ENCODE measurements at places on chromosomes 13 and 19.

GRCh38 chr19:19997656-19998268, 41.5 kb downstream of the ZNF682 start:
- no peak for DNase-seq

GRCh38 chr13:23175920-23176319, 4.9 kb upstream of the SGCG start:
- no peak for DNase-seq

DNA sequence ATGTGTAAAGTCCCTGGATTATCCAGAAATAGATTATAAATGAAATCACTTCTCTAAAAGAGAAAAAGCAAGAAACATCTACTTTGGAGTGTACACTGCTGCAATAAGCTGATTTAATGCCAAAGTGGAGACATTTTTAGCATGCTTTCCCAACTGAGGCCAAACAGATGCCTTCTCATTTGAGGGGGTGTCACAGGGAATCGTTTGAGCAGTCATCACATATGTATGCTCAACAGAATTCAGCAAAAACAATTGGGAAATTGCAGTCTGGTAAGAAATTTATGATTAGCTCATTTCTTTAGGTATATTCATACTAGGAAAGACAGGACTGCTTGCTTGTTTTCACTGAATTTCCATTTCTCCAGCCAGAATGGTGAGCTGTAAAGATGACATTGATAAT, 27.3 kb upstream of the TPP2 start:
- no peak for DNase-seq

DNA sequence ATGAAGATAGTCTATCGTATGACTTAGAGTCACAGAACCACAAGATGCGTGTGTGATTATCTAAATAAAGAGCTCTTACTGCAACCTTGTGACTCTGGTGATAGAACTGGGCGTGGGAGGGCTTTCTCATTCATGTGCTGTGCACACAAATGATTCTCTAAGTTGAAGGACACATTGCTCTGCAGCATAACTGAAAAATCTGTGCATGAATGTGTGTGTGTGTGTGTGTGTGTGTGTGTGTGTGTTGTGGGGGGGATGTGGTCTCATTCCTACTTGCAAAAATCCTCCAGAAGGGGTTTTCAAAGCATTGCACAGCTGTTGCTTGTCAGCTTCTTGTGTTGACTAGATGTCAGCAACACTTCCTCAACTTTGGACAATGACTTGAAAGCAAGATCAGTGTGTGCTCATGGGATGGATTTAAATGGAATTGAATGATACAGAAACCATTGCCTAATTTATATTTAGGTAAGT, 22.4 kb downstream of the LRCH1 start:
- DNase-seq: no peak

GRCh38 chr13:73984201-73984600, 150.0 kb downstream of the KLF12 start:
- no peak for DNase-seq

DNA sequence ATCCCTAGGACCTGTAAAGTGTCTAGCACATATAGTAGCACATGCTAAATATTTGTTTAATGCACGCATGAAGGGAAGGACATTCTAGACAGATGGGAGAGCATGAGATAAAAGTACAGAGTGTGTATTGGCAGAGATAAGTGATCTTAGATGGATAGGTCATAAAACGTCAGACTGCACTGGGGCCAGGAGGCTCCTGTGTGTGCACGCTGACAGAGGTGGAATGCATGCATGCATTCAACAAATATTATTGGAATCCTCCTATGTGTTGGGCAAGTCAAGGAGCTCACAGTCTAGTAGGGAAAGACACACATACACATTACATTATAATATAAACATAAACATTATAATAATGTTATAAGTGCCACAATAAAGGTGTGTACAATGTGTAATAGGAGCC, 73.3 kb downstream of the FGF9 start:
- DNase-seq: no peak

DNA sequence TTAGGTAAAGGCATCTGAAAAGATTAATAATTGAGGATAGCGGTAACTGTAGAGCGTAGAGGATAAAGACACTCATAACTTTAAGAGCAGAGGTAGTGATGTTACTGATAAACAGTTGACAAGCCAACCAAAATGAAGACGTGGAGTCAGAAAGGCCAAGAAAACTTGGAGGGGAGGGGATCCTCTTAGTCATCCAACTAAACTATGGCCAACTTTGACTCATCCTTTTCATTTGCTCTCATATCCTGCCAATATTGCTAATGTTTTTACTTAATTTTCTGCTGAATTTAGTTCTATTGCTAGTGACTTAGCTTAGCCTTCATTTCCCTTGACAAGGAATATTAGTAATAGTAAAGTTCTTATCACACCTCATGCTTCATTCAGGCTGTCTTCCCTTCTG, 13.4 kb downstream of the ITGBL1 start:
- no peak for DNase-seq

DNA sequence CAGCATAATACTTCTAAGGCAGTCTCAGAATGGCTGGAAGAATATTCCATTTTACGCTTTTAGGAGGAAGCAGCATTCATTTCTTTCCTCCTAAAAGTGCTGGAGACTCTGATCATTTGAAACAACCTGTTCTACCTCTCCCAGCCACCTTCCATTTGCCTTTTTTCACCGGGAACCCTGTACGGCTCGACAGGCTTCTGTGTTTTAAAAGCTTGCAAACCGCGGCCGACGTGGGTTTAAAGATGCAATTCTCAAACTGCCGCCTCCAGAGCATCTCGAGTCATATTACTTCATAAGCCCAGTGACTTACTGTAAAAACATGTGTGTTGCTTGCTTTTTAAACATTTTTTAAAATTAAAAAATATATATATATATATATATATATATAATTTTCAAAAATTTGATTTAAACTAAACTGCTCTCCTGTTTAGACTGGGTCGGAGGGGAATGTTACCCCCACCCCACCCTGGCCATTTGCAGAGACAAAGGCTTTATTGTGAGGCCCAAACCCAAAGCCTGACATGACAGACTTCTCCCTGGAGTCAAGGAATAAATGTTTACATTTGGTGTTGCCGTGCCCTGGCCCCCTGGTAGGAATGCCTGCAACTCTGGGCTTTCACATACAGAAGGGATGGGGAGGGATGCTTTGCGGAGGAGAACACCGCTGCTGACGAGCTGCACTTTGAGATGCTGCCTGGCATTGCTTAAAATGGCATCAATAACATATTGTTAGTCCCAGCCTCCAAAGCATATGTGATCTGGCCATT, 30.4 kb downstream of the ZNF536 start:
- DNase-seq: no peak

GRCh38 chr19:56177564-56178243, 1.9 kb downstream of the GALP start:
- no peak for DNase-seq

- no peak for DNase-seq
Observed at GRCh38 chr13:41827507-41828213, 133.2 kb downstream of the VWA8 start.

- DNase-seq: no peak
Observed at GRCh38 chr19:43489310-43489709, 15.2 kb downstream of the PHLDB3 start.

- no peak for DNase-seq
Observed at GRCh38 chr19:17255150-17255621, 9.4 kb downstream of the USHBP1 start.

DNA sequence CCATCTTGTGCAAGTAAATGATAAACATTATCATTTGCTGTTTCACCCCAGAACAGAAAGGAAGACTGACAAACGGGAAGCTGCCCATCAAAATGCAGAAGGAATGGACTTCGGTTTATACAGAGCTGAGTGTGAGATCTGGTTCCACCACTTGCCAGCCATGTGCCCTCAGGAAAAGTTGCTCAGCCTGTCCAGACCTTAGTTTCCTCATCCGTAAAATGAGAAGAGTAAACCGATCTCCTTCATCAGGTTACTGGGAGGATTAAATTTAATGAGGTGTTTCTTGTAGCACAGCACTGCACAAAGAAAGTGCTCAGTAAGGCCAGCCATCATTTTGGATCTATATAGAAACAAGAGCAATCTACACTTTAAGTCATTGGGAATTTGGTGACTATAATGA, 36.7 kb upstream of the SERP2 start:
- no peak for DNase-seq

DNA sequence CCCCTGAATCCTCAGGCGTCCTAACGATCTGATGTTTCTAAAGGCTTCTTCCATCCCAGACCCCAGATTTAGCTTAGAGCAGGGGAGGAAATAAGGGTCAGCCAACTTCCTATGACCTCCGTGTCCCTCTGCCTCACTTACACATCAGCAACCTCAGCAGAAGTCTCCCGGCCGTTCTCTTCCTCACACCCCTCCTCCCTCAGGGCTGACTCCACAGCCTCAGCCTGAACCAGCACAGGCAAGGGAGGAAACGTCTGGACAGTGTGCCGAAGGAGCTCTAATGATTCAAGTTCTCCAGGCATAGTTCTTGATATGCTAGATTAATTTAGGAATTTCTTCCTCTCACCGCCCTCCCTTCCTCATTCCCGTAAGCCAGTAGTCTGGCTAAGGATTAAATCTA, 121.4 kb downstream of the NUFIP1 start:
- no peak for DNase-seq

DNA sequence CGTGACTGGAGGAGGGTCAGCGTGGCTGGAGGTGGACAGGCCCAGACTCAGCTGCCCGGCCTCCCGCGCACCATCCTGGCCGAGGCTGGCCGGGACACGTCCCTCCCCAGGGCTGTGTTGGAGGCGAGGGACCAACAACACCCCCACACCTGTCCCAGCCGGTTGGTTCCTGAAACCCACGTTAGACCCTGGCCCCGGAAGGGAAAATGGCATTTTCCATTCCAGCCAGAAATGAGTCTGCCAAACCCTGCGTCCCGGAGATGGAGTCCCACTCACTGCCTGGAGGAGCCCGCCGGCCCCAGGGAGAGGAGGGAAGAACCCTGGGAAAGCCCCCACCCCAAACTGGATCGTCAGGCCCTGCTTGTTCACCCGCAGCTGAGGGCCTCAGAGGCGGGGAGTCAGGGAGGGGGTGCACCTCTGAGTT, 4.8 kb upstream of the WDR18 start:
- DNase-seq: no peak

GRCh38 chr19:31448221-31448657, 99.0 kb upstream of the TSHZ3 start:
- no peak for DNase-seq

- DNase-seq: no peak
Observed at GRCh38 chr13:36193151-36193855, 21.1 kb downstream of the SOHLH2 start.
